Cerebellar nuclear complex (tissue), 1 donor: ENCODE measurements at places on chromosomes 13 and 19.
A peak's percentile ranks its signal among the peaks of the same experiment; 100 is the strongest.

GRCh38 chr19:13298565-13299481 is 148.6 kb downstream of the IER2 start:
- no peak for DNase-seq

DNA sequence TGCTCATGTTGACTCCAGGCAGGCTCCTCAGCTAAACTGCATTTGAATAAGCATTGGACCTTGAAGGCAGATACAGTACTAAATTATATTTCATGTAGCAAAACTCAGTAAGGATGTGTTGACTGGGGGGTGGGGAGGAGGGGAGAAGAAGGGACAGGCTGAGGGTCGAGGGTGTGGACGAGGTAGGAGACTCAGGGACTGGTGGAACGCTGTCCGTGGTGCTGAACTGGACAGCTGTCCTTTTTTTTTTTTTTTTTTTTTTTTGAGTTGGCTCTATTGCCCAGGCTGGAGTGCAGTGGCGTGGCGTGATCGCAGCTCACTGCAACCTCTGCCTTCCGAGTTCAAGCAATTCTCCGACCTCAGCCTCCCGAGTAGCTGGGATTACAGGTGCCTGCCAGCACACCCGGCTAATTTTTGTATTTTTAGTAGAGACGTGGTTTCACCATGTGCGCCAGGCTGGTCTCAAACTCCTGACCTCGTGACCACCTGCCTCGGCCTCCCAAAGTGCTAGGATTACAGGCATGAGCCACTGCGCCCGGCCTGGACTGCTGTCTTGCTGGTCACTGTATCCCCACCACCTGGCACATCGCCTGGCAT is 33.2 kb upstream of the CASP14 start:
- DNase-seq, result no peak

- DNase-seq, result no peak
Observed at GRCh38 chr19:38441657-38442348, 8.3 kb downstream of the RYR1 start.

DNA sequence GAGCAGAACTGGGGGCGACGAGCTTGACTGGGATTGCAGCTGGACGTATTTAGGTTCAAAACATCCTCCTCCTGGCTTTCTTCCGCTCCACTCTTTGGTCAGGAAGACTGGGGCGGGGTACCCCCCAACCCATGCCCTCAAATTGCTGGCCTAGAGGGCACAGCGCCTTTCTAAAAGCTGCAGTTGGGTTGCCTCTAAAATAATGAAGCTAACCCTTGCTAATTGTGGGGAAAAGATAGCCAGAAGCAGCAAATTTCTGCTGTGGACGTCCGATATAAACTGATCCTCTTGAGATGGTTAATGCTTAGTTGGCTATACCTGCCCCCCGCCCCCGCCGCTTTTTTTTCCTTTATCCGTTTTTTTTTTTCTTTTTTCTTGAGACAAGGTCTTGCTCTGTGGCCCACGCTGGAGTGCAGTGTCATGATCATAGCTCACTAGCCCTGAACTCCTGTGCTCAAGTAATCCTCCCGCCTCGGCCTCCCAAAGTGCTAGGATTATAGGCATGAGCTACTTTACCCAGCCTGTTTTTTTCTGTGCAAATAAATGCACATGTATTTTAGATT is 754 bp upstream of the CHERP start:
- DNase-seq, result no peak

- DNase-seq, result no peak
Observed at GRCh38 chr19:54418030-54418929, 3.0 kb downstream of the TTYH1 start.

- no peak for DNase-seq
Observed at GRCh38 chr13:109586509-109587346, 199.7 kb downstream of the IRS2 start.

- peak; percentile 47 for DNase-seq
Observed at GRCh38 chr13:35485424-35485823, 8.9 kb upstream of the MAB21L1 start.

DNA sequence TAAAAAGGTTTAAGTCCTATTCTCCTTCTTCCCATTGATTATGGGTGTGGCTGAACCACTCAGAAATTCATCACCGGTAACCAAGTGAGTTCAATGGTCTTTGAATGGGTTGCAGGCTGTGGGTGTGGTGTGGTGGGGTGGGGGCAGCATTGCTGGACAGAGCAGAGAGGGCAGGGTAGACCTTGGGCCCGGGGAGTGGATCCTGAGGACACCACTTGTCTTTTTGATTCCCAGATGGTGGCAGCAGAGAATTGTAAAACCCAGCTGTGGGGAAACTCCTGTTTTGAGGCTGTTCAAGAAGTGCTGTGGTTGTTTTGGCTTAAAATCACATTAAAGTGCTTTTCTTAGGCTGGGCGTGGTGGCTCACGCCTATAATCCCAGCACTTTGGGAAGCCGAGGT is 45.8 kb upstream of the RGCC start:
- DNase-seq, result no peak

GRCh38 chr19:1025960-1026782 is at the start of gene CNN2:
TSS of gene CNN2 (plus strand) at chr19:1026608. CDS start at chr19:1026662, 54 bp downstream.
- DNase-seq, result no peak

GRCh38 chr19:4831304-4831978 is at the start of gene TICAM1:
TSS of gene TICAM1 (minus strand) at chr19:4831712. CDS start at chr19:4818377, 13,335 bp downstream.
- no peak for DNase-seq

DNA sequence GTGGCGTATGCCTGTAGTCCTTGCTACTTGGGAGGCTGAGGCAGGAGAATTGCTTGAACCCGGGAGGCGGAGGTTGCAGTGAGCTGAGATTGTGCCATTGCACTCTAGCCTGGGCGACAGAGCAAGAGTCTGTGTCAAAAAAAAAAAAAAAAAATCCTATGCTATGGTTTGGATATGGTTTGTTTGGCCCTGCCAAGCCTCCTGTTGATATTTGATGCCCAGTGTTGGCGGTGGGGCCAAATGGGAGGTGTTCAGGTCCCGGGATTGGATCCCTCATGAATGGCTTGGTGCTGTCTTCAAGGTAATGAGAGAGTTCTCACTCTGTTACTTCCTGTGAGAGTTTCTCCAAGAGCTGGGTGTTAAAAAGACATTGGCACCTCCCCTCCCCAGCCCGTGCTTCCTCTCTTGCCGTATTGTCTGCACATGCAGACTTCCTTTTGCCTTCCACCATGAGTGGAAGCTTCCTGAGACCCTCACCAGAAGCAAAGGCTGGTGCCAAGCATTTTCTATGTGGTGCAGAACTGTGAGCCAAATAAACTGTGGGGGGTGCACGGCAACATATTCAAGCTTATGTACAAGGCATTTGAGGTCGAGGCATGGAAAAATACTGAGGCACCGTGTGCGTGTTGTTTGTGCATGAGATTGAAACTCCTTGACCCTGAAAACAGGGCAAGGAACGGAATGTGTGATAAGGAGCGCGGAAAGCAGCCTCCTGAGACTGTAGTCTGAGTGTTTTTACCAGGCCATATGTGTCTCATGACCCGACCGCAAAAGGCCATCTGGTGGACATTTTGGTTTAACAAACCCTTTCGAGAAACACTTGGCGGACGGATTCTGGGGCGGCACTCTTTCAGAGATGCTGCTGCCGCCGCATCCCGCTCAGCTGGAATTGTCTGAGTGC is 7.3 kb downstream of the SIGLEC9 start:
- DNase-seq, result peak; percentile 47

GRCh38 chr13:88257706-88258105 is 586.5 kb downstream of the SLITRK5 start:
- no peak for DNase-seq

GRCh38 chr13:42617221-42617620 is 43.3 kb downstream of the TNFSF11 start:
- no peak for DNase-seq

DNA sequence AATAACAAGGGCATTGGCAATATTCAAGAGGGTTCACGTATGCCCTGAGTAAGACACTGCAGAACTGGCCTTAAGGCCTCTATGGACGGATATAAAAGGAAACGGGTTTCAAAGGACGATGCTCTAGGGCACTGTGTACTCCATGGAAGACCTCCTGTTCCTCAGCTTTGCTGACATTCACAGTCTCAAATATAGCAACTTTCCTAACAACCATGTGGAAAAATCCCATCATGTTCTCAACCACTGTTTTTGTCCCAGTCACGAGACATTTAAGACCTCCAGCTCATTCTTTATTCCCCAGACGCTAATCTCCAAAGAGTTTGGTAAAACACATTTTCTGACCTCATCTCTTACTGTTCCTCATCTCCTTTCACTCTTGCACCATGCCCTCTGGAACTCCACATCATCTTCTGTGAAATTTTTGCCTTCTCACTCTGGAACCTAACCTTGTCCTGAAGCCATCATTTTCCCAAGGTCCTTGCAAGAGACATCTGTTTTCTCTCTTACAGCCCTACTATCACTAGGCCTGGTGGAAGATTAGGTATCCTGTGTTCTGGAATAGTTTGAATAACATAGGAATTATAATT is 37.6 kb downstream of the SPRY2 start:
- no peak for DNase-seq

DNA sequence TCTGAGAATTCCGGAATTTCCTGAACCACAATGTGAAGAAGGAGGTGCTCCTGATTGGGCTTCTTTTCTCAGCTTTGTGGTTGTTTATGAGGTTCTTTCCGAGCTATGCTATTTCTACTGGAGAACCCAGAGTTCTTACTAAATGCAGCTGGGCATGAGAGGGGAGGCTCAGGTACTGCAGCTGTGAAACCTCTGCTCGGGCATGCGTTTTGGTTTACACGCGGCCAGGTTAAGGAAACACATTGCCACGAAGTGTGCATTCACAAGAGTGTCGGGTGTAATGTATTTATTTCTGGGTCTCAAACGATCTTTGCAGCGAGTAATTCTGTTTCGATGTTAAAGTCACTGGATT is 661 bp upstream of the MIR17HG start:
- DNase-seq, result no peak

DNA sequence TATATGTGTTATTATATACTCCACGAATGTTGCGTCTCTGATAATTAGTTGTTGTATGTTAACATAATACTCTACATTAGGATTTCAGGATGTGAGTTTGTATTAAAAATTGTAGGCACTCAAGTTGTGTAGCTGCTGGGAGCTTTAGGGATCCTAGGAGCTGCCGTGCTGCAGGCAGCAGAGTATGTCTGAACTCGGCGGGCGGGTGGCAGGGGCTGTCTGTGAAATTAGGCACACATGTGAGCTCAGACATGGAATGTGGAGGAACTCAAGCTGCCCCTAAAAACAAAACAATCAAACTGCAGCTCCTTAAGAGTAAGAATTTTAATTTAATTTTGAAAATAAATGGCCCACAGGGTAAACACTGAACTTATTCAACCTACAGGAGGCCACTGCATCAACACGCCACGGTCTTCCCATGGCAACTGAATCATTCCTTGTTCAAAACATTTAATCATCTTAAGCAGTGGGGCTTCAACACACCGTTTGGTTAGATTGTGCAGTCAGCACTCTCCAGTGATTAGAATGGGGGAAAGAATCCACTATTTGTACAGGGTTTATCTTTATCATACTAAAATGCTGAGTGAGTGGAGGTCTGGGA is 22.7 kb downstream of the SERTM1 start:
- no peak for DNase-seq

DNA sequence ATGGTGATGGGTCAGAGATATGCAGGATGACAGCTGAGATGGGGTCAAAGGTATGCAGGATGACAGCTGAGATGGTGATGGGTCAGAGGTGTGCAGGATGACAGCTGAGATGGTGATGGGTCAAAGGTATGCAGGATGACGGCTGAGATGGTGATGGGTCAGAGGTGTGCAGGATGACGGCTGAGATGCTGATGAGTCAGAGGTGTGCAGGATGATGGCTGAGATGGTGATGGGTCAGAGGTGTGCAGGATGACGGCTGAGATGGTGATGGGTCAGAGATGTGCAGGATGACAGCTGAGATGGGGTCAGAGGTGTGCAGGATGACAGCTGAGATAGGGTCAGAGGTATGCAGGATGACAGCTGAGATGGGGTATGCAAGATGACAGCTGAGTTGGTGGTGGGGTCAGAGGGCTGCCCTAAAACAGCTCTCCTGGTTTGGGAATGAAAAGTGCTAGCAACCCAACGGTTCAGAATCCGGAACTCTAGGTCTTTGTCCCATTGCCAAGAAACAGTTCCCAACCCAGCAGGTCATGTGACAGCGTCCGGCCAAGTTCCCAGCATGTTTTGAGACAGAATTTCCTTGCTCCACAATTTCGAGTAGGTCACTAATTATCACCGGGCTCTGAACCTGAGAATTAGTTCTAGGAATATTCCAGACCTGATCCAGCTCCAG is 3.2 kb downstream of the SELENOW start:
- DNase-seq, result no peak

GRCh38 chr19:33819506-33819879 is 22.8 kb downstream of the KCTD15 start:
- no peak for DNase-seq

GRCh38 chr19:41430922-41431321 is 3.7 kb upstream of the B3GNT8 start:
- DNase-seq, result no peak

DNA sequence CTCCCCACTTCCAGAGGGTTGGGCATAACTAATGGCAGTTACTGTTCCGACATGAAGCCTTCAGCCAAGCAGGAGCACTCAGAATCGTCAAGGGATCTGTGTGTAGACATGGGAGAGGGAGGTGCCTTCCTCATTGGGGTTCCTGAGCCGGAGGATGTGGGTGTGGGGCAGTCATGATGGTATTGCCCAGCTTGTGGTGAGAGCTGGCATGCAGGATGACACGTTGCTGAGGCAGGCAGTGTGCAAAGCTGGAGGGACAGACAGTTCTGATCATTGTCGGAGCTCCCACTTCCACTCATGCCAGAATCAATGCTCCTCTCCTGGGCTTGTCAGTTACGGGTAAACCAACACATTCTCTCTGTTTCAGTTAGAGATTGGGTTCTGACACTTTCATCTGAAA is 83.9 kb upstream of the TSC22D1 start:
- no peak for DNase-seq

DNA sequence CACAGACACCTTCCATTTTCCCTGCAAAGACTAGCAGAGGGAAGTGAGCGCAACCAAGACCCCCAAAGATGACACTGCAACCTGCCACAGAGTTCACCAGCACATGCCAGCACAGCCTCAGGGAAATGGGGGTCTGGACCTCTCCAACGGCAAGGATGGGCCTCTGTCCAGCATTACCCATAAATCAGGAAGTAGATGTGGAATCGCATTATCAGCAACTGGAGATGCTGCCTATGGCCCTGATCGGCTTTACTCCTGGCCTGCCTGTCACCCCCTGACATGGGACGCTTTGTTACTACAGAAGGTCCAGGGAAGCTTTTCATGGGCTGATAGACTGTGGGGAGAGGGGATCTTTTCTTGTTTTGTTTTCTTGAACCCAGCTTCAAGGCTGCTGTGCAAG is 41.4 kb upstream of the POU2F2 start:
- DNase-seq, result no peak

GRCh38 chr19:8585894-8586750 is 8.9 kb upstream of the MYO1F start:
- no peak for DNase-seq

DNA sequence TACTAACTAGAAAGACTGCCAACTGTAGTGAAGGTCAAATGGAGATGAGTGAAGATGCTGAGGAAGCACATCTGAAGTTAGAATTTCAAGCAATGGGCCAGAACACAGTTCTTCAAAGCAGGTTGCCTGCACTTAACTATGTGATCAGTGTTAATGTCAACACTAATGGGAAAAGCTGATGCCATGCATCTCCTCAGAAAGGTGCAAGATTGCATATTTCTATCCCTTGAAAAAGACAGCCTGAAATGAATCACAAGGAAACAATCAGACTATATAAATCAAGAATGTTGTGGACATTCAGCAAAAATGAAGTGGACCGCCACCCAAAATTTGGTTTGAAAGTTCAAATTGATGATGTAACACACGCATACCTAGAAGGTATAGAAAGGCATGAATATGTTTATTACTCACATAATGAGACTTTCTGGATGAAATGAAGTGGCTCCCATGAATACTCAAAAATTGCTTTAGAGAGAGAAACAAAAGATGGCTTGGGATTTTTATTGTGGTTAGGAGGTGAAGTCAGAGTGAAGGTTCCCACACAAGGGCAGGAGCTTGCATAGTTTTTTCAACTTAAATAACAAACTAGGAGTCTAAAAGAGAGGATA is 522.4 kb downstream of the KCTD12 start:
- no peak for DNase-seq
